ENCODE measurements at places on chromosomes 5 and 9.
A peak's percentile ranks its signal among the peaks of the same experiment; 100 is the strongest.

- DNase-seq, result no peak
Measured at GRCh38 chr5:174337276-174338184, 292.0 kb downstream of the NSG2 start.

- no peak for DNase-seq
Measured at GRCh38 chr9:117703537-117703936, 666 bp upstream of the TLR4 start.

DNA sequence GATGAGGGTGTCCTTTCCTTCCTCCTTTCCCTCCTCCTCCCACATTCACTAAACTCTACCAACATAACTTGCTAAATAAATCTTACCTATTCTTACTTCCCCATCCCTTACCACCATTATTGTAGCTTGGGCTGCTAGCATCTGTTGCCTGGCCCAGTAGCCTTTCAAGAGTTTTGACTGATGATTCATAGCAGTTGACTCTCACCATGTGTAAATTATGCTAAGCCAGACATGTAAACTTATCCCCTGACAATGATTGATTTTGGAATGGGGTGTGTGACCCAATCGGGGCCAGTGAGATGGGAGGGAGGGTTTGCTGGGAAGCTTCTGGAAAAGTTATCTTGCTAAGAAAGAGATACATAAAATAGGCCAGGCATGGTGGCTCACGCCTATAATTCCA is 161.8 kb upstream of the SPRY4 start:
- no peak for DNase-seq

GRCh38 chr5:138701678-138702077 is 51.5 kb upstream of the CTNNA1 start:
- DNase-seq, result no peak

DNA sequence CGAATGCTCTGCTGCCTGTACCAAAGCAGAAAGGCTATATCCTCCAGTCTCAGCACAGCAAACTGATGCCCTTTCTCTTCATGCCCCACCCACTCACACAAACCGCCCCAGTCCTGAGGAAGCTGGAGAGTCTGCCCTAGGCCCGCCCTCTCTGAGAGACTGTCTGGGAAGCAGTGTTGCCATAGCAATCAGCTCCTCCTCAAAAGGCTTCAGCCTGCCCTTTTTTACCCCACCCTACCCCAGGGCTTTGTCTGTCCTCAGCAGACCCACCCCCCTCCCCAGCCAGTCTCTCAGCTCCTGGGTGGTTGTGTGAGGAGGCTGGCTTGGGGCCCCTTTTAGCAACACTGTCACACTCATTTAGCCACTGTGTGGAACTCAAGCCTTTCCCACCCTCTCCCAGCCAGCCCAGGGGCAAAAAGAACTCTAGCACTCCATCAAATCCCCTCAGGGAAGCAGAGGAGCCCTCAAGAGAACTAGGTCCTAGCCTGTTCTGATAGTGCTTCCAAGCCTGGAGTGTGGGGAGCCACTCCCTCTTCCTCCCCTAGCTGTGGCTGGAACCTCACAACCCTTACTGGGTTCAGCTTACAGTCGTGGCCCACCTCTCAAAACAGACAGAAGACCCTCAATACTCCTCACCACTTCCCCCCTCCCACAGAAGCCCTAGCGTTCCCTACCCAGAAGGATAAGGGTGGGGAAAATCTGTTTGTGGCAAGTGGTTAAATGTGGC is 1.4 kb downstream of the ATOSB start:
- peak; percentile 43 for DNase-seq

DNA sequence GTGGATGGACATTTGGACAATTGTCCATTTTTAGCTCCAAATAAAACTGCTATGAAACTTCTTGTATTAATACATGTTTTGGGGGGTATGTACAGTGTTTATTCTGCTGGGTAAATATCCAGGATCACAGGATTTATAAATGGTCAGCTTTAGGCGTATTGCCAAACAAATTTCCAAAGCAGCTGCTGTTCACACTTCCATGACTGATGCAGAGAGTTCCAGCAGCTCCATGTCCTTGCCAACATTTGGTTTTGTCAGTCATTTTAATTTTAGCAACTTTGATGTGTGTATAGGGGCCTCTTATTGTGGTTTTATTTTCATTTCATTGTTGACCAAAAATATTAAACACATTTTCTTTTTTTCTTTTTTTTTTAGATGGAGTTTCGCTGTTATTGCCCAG is 9.8 kb upstream of the SUSD1 start:
- DNase-seq, result no peak

GRCh38 chr5:103461243-103461642 is 101.3 kb downstream of the NUDT12 start:
- no peak for DNase-seq

GRCh38 chr5:132491368-132492364 is 1.1 kb upstream of the IRF1 start:
- DNase-seq, result no peak

DNA sequence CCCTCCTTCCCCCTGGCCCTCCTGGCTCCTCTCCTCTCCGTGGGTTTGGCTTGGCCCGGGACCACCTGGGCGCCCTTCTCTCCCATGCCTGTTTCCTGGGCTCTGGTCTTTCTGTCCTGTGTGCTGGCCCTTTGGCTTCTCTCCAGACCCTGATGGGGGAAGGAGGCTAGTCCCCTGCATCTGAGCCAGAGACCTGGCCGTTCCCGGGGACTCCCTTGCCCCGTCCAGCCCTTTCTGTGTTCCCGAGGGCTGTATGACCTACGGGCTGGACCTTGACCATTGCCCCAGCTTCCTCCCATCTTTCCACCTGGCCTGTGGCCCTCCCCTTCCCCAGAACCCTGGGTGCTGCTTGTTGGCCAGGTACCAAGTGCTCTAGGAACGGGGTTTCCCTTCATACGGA is 8.4 kb downstream of the NELFB start:
- DNase-seq, result no peak

DNA sequence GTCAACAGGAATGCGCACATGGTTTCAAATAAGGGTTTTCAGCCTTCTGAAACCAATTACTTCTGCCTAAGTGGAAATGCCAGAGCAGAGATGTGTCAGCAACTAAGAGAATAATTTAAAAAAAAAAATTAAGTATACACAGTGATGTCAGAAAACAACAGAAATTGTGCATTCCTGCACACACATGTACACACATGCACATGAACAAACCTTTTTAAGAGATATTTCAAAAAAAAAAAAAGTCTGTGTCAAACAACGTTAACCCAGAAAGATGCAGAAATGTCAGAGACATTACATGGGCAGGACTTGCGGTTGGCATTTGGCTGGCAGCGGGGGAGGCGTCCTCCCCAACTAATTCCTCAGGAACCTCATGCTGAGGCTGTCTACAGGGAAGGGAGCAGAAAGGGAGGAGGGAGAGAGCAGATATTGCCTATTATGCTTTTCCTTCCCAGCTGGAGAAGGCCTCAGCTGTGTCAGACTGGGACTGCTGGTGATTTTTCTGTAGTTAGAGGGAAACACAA is 536.9 kb upstream of the WWC1 start:
- no peak for DNase-seq

GRCh38 chr5:124678922-124679519 is 67.4 kb downstream of the ZNF608 start:
- no peak for DNase-seq

DNA sequence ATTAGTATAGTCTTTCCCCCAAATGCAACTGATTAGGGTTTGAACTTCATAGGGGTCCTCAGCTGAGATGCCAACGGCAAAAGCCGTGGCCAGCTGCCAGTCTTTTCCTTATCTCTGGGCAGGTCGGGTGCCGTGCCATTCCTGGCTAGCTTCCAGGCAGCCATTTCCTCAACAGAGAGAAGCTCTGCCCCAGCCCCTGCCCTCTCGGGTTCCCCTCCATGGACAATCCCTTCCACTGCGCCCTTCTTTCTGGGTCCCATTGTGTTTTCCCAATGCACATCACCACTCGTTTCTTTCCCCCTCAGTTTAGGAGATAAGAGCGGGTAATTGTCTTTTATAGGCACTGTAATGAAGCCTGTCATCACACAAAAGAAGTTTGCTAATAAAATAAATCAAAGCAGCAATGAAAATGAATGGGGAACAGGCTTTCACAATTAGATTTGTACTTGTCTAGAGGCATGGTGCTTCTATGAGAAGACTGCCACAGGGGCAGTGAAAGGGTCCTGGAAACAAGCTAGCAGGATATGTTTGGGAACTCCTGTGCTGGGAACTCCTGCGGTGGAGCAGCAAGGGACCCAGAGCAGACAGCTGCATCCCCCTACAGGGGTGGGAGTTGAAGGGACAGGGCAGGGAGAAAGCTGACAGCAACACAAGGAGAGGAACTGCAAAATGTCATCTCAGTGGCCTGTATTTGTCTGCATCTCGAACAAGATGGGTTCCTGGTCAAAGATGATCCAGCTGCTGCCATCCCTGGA is 48.0 kb upstream of the SAP30L start:
- no peak for DNase-seq

DNA sequence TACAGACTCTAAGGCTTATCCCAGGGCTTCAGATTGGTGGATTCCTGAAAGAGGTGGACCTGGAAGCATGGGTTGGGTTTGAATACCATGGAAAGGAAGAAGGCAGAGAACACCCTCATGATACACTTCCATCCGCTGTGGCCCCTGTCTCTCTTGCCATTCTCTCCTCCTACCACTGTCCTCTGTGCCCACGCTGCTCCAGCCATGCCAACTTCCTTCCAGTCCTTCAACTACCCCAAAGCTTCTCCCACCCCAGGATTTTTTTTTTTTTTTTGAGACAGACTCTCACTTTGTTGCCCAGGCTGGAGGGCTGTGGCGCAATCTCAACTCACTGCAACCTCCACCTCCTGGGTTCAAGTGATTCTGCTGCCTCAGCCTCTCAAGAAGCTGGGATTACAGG is 1.7 kb upstream of the SPARC start:
- DNase-seq, result no peak

DNA sequence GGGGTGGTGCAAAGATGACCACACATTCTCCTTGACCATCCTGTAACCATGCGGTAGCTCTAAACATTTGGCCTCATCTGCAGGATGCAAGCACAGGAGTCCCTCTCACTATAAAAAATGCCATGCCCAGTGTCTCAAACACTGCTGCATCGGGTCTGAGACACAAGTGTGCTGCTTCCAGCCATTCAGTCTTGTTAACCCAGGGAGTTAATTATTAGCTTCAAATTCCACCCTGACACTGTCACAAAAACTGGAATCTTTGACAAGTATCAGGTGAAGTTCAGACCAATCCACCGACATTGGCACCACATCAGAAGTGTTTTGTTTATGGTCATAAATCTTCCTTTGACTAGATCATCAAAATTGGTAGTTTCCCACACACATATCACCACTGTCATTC is 119.1 kb upstream of the RASEF start:
- DNase-seq, result no peak

DNA sequence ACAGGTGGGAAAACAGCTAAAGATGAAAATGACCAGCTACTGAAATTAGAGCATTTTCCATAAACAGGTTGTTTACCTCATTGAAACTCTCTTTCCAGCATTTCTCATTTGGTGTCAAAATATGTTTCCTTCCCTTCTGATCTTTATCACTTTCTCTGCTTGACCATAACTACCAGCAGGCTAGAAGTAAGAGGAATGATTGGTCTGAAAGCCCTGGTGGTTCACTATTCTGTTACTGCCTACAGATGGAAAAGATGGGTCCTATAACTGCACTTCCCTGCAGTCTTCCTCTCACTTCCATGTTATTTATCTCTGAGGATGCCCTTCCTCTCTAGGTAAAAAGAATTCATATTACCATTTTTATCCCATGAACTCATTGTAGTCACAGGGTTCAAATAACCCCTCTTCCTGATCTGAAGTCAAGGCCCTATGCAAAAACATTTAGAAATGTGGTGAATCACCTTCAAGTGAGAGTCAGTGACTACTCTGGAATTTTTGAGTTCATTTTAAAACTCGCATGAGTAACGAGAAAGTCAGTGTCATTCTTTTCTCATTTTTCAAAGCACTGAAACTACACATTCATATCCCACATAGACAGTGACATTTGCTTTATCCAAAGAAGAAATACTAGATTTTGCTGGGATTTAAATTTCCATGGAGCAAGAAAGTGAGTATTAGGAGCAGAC is 51.7 kb downstream of the ZNF474 start:
- no peak for DNase-seq

DNA sequence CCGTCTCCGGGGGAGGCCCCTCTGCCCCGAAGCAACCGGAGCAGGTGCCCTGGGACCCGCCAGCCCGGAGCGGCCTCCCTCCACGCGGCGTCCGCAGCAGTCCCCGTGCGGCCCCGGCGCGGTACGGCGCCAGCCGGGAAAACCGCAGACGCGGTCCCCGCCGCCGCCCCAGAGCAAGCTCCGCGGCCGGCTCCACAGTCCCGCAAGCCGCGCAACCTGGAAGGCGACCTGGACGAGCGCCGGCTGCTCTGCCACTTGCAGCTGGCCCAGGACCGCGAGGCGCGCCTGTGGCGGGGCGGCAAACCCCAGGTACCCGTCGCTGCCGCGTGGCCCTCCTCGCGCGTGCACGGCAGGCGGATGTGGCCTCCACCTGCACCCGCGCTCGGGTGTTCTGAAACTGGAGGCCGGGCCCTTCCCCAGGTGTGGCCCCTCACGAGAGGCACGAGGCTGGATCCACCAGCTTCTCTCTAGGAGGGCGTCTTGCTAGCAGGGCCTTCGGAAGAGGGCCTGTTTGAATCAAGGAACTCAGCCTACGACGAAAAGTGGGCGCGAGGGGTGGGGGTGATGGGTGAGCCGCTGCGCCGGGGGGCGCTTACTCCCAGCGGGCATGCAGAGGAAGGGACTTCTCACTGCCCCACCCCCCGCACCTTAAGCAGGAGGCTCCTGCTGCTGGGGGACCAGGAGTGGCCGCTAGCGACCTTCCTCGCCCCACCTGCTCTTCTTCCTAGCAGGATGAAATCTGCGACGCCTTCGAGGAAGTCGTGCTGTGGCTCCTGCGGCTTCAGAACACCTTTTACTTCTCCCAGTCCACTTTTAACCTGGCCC is 602 bp downstream of the CCNI2 start:
- no peak for DNase-seq

DNA sequence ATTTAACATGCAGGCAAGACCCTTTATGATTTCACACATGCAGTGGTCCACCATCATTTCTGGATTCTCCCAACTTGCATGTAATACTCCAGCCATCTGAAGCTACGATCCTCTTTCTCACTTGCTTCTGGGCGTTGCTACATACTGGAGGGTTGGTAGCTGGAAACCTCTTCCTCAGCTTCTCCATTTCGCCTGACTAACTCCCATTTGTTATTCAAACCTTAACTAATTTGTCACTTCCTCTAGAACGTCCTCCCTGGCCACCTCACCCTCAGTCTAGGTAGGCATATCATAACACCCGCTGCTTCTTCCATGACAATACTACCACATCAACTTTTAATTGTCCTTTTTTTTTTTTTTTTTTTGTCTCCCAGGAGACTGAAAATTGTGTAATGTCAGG is 72.6 kb upstream of the EQTN start:
- no peak for DNase-seq

GRCh38 chr9:124784509-124784908 is 7.6 kb downstream of the OLFML2A start:
- DNase-seq, result no peak

GRCh38 chr9:105877721-105878120 is 183.4 kb downstream of the TMEM38B start:
- DNase-seq, result no peak

- no peak for DNase-seq
Measured at GRCh38 chr9:82188817-82189216, 200.2 kb downstream of the SPATA31D1 start.

All from caudate nucleus (tissue), 63 donors.